ENCODE measurements at places on chromosomes 4 and X. TPM values are rescaled to one million over a fixed set of nuclear protein-coding genes. Genes with fewer than 3 reads are reported as not detected.

CENPVL2 gene
- 2.4 TPM for total RNA-seq

TMSB15C gene
- total RNA-seq, result 38.4 TPM

NPY2R gene
- total RNA-seq, result 0.91 TPM

CLNK gene
- total RNA-seq, result not detected

MAGEA2B gene
- total RNA-seq, result not detected

GLRA2 gene
- total RNA-seq, result 44.4 TPM
